Daoy (cell line): ENCODE measurements at places on chromosomes 6 and 20. TPM values are rescaled to one million over a fixed set of nuclear protein-coding genes. Genes with fewer than 3 reads are reported as not detected.

Gene SLC24A3
- 0.06 TPM in 1 of 2 replicates, not detected in the other for total RNA-seq

Gene ANKEF1
- 5.2 and 6.6 TPM in 2 replicates for total RNA-seq

Gene SLC16A10
- 1.2 and 7.6 TPM in 2 replicates for total RNA-seq

Gene ACTL10
- 0.06 and 0.18 TPM in 2 replicates for total RNA-seq

Gene ARFGEF2
- 20.2 and 22.6 TPM in 2 replicates for total RNA-seq

Gene CNR1
- total RNA-seq = 0.45 and 1.0 TPM in 2 replicates

Gene EYS
- total RNA-seq = not detected in 2 replicates

Gene RFX6
- not detected in 2 replicates for total RNA-seq

Gene OPN5
- 0.06 TPM in 1 of 2 replicates, not detected in the other for total RNA-seq

Gene TMEM244
- 2.7 TPM in 1 of 2 replicates, not detected in the other for total RNA-seq

Gene EYA2
- 1.7 and 3.8 TPM in 2 replicates for total RNA-seq

Gene CST7
- total RNA-seq = not detected in 2 replicates

Gene PPIL6
- 3.8 and 4.5 TPM in 2 replicates for total RNA-seq

Gene MBOAT1
- total RNA-seq = 10.5 and 11.9 TPM in 2 replicates

Gene ZBTB46
- 3.4 and 3.5 TPM in 2 replicates for total RNA-seq

Gene RGS17
- 8.3 and 8.7 TPM in 2 replicates for total RNA-seq

Gene BNIP5
- total RNA-seq = not detected in 2 replicates

Gene CLPSL1
- not detected in 2 replicates for total RNA-seq

Gene SLCO4A1
- total RNA-seq = 15.4 and 16.3 TPM in 2 replicates

Gene PAK5
- total RNA-seq = 0.46 TPM in 1 of 2 replicates, not detected in the other

Gene STK35
- total RNA-seq = 10.8 and 21.7 TPM in 2 replicates

Gene HAO1
- total RNA-seq = not detected in 2 replicates

Gene TM9SF4
- 17.9 and 21.4 TPM in 2 replicates for total RNA-seq

Gene FAM110A
- 3.8 and 4.3 TPM in 2 replicates for total RNA-seq

Gene IL22RA2
- not detected in 2 replicates for total RNA-seq

Gene ACSS1
- total RNA-seq = 0.51 and 0.86 TPM in 2 replicates

Gene HDDC2
- 88.8 and 89.7 TPM in 2 replicates for total RNA-seq

Gene CYP39A1
- 2.9 and 5.1 TPM in 2 replicates for total RNA-seq

Gene DCBLD1
- total RNA-seq = 21.0 and 32.6 TPM in 2 replicates

Gene TMEM74B
- total RNA-seq = 0.06 TPM in 1 of 2 replicates, not detected in the other
